ENCODE measurements at places on chromosomes 5 and 9. TPM values are rescaled to one million over a fixed set of nuclear protein-coding genes. Genes with fewer than 3 reads are reported as not detected.

Gene ORM2
- total RNA-seq = not detected

Gene C9orf153
- under 0.01 TPM for total RNA-seq

Gene CMYA5
- 2.0 TPM for total RNA-seq

Gene MCCC2
- total RNA-seq = 21.8 TPM

Gene TRAF1
- total RNA-seq = 1.7 TPM

Gene PRR7
- total RNA-seq = 8.6 TPM

Gene TMEM171
- 5.5 TPM for total RNA-seq

Gene NR5A1
- not detected for total RNA-seq

Gene ADRA1B
- under 0.01 TPM for total RNA-seq

Gene CAMK2A
- 2.0 TPM for total RNA-seq

Gene REEP2
- total RNA-seq = 5.9 TPM

Gene PLPP7
- 4.3 TPM for total RNA-seq

Gene SNAPC4
- 9.6 TPM for total RNA-seq

Gene DRD1
- 0.44 TPM for total RNA-seq

Gene SAXO1
- not detected for total RNA-seq

Gene ANKRD55
- total RNA-seq = 0.44 TPM

Gene THG1L
- 47.7 TPM for total RNA-seq

Gene CBY3
- 0.29 TPM for total RNA-seq

Gene SEPTIN8
- total RNA-seq = 31.1 TPM

Gene SPATA9
- total RNA-seq = 0.57 TPM

Gene CTSV
- 0.44 TPM for total RNA-seq

Gene ARL14EPL
- not detected for total RNA-seq

Gene ZFP2
- total RNA-seq = under 0.01 TPM

Gene CKMT2
- 0.29 TPM for total RNA-seq

Gene CSF1R
- 1.1 TPM for total RNA-seq

Gene FGFR4
- total RNA-seq = 0.43 TPM

Gene FBXL7
- 3.1 TPM for total RNA-seq

Gene TMOD1
- not detected for total RNA-seq

Gene MLANA
- total RNA-seq = not detected

Gene STKLD1
- total RNA-seq = 0.14 TPM

Gene MYOT
- total RNA-seq = not detected

Gene PCDHB5
- 0.14 TPM for total RNA-seq

All from placental pericyte (primary cell).